Fibroblast of skin of back (primary cell): ENCODE measurements at places on chromosomes 11 and 22.

- DNase-seq: peak; percentile 69
These were observed 5.4 kb upstream of the TXN2 start for GRCh38 chr22:36486619-36487384.

DNA sequence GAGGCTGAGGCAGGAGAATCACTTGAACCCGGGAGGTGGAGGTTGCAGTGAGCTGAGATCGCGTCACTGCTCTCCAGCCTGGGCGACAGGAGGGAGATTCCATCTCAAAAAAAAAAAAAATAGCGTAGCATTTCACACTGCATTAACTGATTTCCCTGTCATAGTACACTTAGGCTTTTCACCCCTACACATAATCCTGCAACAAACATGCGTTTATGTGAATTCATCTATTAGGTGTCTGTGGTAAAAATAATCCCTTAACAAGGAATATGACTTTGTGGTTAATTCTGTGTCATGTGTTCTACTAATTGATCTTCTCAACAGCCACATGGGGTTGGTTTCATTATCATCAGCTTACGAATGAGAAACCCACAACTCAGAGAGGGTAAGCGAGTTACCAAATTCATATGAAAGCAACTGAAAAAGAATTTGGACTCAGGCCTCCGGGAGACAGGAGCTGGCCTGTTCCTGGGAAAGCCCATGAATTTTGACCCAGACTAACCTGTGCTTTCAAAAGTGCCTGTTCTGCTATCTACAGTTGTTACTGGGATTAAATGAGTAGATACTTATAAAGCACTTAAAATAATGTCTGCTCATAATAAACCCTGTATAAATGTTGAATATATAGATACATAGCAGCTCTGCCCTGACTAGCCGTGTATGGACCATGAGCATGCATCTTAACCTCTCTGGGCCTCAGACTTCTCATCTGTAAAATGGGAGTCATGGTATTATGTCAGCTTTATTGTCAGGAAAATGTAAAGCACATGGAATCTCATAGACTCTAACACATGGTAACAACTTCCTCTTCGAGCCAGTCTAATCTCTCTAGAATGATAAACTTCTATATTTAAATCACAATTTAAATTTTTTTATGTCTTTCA lies 36.6 kb downstream of the KCNJ1 start:
- DNase-seq: no peak

DNA sequence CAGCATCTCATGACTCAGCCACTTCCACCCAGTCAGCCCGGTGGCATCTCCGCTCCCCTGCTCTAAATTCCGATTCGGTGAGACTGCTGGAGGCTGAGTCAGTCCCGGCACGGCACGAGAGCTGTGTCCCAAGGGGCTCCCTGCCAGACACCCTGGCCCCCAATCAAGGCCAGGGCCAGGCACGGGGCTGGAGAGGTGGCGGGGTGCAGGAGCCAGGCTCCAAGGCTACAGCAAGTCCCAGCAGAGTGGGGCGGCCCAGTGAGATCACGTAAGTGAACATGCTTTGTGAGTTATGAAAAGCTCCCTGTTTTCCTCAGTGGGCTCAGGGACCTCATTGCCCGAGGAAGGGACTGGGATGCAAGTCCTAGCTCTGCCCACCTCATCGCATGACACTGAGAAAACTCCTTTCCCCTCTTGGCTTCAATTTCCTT lies 3.0 kb downstream of the C11orf68 start:
- peak; percentile 99 for DNase-seq

GRCh38 chr11:17473071-17473744 lies 3.4 kb downstream of the ABCC8 start:
- peak; percentile 3 for DNase-seq

DNA sequence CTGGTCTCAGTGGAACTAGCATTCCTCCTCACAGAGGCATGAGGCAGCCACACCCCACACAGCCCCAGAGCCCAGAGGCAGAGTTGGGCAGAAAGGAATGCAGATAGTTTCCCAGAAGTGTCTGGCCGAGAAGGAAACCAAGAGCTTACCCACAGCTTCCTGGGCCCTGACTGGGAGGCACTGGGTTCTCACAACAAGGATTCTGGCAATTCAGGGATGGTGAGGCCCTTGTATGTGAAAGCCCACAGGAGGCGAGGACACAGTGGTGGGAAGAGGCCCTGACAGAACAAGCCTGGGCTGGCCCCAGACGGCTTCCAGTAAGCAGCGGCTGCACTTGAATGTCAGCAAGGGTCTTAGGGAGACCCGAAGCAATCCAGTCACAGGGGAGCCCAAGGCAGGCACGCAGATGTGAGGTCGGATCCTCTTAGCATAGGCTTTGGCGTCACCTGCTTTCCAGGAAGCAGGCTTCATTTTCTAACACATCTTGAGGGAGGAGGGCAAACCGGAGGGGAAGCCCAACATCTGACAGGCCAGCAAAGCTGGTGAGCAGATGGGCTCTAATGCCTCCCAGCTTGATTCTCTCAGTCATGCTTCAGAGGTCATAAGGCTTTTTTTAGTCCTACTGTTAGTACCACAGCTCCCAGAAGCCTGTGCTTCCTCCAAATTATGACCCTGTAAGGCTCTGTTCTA lies 78.3 kb upstream of the AKIP1 start:
- DNase-seq: peak; percentile 92

DNA sequence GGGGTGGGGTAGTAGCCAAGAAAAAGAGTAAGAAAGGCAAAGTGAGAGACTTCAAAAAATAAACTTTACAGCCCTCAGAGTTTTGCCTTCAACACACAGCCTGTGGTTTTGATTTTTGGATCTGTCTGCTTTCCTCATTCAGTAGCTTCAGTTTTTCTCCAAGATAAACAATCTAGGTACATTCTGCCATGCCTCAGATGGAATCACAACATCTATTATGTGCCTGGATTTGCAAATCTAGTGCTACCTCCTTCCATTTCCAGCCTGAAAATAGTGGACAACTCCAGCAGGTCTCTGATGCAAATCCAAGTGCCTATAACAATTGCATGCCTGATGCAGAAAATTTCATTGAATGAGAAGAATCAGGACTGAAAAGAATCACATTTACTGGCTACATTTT lies 206.6 kb upstream of the GUCY1A2 start:
- DNase-seq: no peak

GRCh38 chr11:125626288-125626950 lies 1.5 kb downstream of the CHEK1 start:
- peak; percentile 94 for DNase-seq

DNA sequence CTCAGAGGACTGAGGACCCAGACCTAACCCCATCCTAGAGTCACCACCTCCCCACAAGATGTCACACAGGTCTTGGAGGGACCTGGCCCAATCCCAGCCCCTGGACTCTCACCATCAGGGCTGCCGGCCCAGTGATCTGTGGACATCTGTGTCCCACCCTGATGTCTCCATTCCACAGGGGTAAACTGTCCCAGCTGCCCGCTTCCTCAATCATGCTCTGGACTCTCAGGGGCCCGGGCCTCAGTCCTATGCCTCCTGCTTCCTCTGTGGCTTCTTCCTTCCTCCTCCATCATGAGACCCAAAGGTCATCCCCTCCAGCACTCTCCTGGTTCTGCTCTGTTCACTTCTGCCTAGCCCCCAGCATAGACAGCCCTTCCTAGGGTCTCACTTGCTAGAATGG lies 32.2 kb downstream of the ARAP1 start:
- no peak for DNase-seq
